HT1080 (cell line): ENCODE measurements at places on chromosomes 16 and 17. TPM values are rescaled to one million over a fixed set of nuclear protein-coding genes. Genes with fewer than 3 reads are reported as not detected.
A peak's percentile ranks its signal among the peaks of the same experiment; 100 is the strongest.

- DNase-seq, result no peak
Measured at GRCh38 chr16:15854061-15854460, 2.8 kb downstream of the MYH11 start.

DNA sequence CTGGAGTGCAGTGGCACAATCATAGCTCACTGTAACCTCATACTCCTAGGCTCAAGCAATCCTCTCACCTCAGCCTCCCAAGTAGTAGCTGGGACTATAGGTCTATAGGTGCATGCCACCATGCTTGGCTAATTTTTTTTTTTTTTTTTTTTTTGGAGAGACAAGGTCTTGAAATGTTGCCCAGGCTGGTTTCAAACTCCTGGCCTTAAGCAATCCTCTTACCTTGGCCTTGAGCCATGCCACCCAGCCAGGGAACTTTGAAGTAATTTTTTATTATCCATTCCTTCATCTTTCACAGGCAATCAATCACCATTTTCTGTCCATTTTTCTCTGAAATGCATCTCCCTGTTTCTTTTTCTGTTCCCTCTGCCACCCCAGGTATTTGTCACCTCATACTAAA is 6.3 kb upstream of the PSMD7 start:
- no peak for DNase-seq

GRCh38 chr17:50361561-50362480 is 11.2 kb downstream of the MRPL27 start:
- DNase-seq, result peak; percentile 58

SLC47A1 gene
- total RNA-seq, result not detected in 2 replicates

- no peak for DNase-seq
Measured at GRCh38 chr17:76102944-76103273, 678 bp downstream of the EXOC7 start.
